ENCODE measurements at places on chromosomes 1 and 21.

GRCh38 chr1:155944444-155944799, 3.0 kb downstream of the RXFP4 start:
- DNase-seq: no peak

- no peak for DNase-seq
Observed at GRCh38 chr21:39040494-39041110, 142.6 kb downstream of the PSMG1 start.

DNA sequence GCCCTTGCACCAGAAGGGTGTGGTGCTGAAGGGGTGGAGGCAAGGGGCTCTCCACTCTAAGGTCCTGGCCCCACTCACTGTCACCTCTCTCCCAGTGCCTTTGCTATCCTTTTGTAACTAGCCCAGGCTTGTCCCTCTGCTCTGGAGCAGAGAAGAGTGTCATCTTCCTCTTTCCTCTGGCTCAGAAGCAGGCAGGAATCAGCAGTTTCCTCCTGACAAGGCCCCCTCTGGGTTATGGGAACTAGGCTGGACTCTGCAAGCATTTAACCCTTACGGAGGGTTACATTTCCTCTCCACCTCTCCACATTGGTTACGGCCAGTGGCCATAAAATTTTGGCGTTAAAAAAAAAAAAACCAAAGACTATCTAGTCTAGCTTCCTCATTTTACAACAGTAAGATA, 30.4 kb downstream of the PLXNA2 start:
- DNase-seq: no peak

GRCh38 chr1:15882665-15883064, 35.2 kb downstream of the SPEN start:
- DNase-seq: no peak

GRCh38 chr1:53141487-53142055, 867 bp downstream of the SLC1A7 start:
- DNase-seq: no peak

GRCh38 chr1:110150330-110151174, at the start of gene SLC6A17:
Gene SLC6A17 (plus strand): TSS chr1:110150494. CDS start chr1:110166930, 16,436 bp downstream.
- DNase-seq: peak; percentile 30

DNA sequence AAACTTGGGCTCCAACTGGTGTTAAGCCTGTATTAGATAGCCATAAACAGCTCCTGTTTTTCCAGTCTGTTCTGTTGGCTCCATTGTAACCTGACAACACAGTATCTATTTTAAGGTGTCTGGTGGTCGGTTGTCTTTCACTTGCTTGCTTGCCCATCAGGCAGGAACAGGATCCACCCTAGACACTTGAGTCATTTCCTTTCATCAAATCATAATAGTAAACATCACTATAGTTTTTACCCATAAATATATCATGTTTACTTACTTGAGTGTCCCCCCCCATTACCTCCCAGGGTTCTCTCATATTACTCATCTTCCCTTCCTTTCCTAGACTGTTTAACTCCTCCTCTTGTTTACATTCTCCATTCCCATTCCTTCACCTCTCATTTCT, 2.9 kb downstream of the DDI2 start:
- DNase-seq: no peak

DNA sequence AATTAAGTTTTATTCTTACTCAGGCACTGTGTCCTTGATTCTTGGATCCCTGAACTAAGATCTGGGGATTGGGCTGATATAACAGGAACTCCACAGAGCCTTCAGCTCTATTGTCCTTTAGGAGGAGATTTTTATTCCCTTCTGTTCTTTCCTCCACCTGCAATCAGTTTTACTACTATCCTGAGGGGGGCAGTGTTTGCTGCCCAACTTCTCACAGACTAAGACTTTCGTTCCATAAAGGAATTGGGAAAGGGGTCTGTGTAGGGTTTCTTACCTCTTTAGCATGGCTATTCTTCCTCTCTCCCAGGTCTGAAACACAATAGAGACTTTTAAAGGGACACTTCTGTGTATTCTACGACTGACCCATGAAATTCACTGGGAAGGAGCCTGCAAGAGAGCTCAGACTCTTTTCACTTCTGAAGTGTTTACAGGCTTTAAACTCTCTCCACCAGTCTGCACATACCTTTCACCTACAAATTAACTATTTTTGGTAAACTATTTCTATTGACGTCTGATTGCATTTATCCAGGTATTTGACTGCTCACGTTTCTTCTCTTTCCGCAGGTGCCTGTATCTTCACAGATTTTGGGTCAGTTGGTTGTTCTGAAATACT, 103.3 kb upstream of the DEPDC1 start:
- DNase-seq: no peak

- no peak for DNase-seq
Observed at GRCh38 chr1:32878637-32879041, 7.7 kb upstream of the HPCA start.

- DNase-seq: peak; percentile 44
Observed at GRCh38 chr1:225845571-225846259, 35.8 kb downstream of the EPHX1 start.

DNA sequence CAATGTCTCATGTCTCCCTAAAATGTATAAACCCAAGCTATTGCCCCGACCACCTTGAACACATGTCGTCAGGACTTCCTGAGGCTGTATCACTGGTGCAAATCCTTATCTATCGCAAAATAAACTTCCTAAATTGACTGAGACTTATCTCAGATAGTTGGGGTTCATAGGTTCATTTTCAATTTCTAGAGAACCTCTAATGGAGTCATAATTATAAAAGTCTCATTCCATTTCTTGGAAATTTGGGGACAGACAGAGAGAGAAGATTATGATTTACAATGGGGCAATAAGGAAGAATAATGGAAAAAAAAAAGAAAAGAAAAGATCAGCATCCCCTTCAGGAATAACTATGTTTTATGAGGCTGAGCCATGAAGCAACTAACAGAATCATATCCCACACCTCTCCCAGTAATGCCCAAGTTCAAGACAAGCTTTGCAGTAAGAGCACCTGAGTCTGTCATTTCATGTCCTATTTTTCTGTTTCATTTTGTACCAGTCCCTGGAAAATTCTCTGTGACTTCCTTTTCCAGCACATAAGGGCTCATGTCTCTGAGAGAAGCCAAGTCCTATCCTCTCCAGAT, 70.0 kb upstream of the ETS2 start:
- DNase-seq: no peak

DNA sequence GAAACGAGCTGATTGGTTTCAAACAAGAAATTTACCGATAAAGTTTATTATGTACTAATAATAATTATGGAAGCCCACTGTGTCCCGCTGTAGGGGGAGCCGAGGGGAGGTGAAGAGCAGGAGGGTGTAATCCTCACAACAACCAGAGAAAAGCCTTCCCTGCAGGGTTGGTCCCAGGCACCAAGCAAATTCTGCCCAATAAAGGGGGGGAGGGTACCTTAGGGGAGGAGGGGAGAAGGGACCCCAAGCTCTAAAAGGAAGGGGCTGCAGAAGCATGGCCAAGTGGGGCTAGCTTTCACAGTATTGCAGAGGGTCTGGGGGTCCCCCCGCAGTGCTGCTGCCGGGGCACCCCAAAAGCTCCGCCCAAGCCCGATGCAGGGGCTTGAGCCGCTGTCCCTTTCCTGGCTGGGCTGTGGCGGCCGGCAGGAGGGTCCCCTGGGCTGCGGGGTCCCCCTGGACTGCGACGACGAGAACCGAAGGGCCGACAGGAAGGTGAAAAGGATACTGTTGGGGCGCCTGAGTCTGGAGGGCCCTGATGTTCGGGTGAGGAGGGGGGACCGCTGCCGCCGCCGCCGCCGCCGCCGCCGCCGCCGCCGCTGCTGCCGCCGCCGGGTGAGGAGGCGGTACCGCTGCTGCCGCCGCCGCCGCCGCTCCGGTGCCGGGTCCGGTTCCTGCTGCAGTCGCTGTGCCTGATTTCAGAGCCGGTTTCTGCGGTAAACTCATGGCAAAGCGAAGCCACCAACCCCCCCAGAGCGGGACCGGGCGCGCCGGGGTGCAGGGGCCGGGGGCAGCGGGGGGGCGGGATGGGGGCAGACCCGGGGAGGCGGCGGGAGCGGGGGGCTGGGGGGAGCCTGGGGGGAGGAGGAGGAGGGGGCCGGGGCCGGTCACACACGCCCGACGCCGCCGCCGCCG, 771 bp downstream of the EIF4G3 start:
- DNase-seq: peak; percentile 51

DNA sequence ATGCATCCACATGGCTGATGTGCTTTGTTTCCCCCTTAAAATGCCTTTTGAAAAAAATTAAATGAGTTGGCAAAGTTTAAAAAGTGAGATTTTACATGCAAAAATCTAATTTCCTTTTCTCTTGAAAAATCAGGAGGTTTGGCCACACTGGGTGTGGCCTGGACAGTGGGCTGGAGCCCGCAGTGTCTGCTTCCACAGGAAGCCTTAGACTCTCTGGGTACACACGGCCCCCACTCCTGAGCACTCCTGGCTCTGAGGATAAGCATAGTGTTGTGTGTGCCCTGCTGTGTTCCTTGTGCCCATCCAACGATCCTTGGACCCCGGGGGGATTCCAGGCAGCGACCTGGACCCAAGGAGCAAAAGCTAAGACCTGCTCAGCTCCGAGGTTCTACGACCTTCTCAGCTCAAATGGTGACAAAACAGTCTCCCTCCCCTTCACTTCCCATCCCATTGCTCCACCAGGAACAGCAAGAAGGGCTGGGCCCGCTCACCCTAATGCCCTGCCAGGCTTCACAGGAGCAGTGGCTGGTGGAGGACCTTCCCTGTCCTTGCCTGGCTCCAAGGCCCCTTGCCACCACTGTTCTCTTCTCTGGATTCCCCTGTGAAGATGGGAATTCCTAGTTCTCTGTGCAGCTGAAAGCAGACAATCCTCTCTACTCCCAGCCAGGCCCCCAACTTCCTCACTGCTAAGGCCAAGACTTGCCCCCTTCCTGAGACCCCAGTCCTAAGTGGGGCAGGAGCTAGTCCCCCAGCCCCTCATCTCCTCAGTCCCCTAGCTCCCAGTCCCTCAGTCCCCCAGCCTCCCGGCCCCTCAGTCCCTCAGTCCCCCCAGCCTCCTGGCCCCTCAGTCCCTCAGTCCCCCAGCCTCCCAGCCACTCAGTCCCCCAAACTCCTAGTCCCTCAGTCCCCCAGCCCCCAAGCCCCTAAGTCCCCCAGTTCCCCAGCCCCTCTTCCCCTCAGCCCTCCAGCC, 395.8 kb downstream of the PTPRU start:
- DNase-seq: no peak

DNA sequence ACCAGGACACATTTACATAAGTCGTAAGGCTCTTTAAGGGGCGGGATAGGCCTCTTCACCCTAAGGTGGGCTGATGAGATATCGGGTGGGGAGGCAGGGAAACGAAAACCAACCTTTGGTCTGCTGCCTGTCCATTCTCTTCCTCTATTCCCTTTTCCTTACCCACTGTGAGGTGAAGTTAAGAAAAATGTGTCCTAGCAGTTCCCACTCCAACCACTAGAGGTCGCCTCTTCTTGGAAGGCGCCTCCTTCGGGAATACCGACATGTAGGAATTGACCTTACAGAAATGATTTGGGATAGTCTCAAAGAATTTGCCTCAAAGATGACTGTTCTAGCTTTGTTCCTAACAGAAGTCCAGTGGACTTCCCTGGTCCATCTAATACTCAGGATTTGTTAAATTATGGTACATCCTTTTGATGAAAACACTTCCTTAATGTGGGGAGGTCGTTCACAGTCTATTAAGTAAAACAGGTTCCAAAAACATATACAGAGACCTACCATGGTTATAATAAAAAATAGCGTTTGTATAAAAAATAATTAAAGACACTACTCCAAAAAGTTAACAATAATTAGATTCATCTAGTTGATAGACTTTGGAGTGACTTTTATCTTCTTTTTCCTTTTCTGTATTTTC, 14.1 kb downstream of the AZIN2 start:
- DNase-seq: no peak

GRCh38 chr1:199877526-199878384, 149.8 kb upstream of the NR5A2 start:
- DNase-seq: no peak

GRCh38 chr1:119898530-119898929, 2.2 kb upstream of the ADAM30 start:
- DNase-seq: no peak

DNA sequence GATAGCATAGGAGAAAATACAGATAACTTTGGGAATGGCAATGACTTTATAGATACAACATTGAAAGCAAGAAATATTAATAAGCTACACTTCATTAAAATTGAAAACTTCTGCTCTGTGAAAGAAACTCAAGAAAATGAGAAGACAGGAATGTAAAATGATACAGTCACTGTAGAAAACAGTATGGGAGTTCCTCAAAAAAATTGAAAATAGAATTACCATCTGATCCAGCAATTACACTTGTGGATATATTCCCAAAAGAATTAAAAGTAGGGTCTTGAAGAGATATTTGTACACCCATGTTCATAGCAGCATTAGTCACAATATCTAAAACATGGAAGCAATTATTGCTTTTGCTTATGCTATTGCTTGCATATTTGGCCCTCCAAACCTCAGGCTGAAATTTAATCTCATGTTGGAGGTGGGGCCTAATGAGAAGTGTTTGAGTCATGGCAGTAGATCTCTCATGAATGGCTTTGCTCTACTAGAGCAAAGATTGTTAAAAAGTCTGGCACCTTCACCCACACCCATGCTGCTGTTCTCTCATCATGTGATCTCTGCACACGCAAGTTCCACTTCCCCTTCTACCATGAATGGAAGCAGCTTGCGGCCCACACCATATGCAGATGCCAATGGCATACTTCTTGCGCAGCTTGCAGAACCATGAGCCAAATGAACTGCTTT, 15.3 kb upstream of the AHCYL1 start:
- DNase-seq: no peak

GRCh38 chr1:243735457-243735856, 114.6 kb downstream of the AKT3 start:
- DNase-seq: no peak

DNA sequence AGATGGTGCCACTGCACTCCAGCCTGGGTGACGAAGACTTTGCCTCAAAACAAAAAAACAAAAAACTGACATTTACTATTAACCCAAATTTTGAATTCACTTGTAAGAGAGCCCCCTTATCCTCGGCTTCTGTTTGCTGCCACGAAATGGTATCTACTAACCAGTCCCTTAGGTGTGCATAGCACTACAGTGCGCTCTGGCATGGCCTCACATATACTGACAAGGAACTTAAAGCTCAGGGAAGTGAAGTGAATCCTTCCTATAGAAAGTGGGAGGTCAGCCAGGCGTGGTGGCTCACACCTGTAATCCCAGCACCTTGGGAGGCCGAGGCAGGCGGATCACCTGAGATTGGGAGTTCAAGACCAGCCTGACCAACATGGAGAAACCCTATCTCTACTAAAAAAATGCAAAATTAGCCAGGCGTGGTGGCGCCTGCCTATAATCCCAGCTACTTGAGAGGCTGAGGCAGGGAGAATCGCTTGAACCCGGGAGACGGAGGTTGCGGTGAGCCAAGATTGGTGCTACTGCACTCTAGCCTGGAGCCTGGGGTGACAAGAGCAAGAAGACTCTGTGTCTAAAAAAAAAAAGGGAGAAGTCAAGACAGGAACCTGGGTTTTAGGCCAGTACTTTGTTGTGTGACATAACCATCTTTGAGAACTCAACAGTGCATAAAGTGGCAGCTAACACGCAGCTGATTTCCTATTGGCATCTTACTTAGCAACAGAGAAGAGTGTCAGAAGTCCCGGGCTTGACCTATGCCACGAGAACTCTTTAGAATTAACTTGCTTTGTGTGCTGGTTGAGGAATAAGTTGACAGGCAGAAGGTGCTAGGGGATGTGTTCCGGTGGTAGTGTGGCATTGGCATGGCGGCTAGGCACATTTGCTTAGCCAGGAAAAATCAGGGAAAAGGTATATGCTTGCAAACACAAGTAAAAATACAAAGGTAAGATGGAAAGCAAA, 16.8 kb downstream of the ERRFI1 start:
- no peak for DNase-seq

- DNase-seq: no peak
Observed at GRCh38 chr21:19048098-19048672, 644.6 kb upstream of the TMPRSS15 start.
